Muscle of leg (tissue), 16 donors: ENCODE measurements at places on chromosomes 12 and 14.

- DNase-seq: peak; percentile 59
These were observed 40.2 kb downstream of the TEAD4 start for GRCh38 chr12:2999265-2999841.

GRCh38 chr14:106083082-106083481, 556.7 kb downstream of the TMEM121 start:
- no peak for DNase-seq

DNA sequence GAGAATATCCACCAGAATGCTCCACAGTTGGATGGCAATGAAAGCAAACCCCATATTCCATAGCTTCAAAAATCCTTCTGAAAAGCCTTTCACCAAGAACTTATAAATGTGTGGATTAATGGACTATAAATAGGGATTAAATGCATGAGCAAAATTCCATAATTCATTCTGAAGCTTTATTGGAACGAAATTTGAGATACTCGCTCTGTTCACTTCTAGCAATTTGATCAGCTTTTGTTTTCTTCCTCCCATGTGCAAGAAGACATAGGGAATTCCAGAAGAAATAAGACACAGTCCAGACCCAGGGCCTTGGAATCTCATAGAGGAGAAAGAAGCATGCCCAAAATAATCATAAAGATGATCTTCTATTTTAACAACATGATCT, 285.9 kb upstream of the TMPO start:
- no peak for DNase-seq

DNA sequence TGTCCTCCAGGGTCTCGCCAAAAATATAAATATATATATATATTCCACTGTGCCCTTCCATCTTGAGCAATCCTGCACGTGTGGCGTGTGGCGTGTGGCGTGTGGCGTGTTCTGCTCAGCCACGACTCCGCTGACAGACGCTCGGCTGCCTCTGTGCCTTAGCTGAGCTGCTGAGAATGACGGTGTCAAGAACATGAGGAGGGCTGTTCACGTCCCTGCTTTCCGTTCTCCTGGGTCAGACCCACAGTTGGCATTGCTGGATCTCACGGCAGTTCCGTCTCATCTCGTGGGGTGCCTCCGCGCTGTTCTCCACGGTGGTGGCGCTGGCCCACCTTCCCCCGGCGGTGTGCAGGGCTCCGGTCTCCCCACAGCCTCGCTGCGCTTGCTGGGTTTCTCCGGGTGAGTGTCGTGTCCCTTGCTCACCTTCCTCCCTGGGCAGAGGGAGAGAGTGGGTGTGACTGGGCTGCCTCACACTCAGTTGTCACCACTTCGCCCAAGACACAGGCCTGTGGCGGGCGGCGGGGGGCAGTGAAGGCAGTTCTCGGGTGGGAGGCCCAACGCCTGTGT, 9.4 kb downstream of the GPR132 start:
- DNase-seq: no peak

DNA sequence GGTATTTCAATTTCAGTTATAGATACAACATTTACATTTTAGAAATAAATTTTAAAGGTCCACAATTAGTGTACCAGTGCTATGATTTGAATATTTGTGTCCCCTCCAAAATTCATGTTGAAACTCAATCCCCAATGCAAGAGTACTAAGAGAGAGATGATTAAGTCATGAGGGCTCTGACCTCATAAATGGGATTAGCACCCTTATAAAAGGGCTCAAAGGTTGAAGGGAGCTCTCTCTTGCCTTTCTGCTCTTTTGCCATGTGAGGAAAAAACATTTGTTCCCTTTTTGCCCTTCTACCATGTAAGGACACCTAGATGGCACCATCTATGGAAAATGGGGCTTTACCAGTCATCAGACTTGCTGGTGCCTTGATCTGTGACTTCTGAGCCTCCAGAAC, 25.8 kb upstream of the CNOT2 start:
- DNase-seq: no peak

DNA sequence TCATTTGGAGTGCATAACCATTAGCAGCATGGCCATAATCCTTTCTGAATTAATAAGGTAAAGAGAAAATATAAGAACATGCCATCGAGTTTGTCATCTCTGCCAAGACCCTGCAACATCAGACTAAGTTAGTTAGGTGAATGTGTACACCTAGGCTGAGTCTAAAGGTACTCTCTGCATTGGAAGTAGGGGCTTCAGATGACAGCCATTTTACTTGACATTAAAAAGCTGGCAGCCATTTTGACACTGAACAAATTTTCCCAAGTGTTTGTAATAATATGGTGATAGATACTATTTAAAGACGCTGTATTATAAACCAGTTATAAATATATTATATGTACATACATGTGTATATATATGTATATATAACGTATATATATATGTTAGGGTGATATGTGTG, 79.0 kb downstream of the SUDS3 start:
- DNase-seq: no peak

DNA sequence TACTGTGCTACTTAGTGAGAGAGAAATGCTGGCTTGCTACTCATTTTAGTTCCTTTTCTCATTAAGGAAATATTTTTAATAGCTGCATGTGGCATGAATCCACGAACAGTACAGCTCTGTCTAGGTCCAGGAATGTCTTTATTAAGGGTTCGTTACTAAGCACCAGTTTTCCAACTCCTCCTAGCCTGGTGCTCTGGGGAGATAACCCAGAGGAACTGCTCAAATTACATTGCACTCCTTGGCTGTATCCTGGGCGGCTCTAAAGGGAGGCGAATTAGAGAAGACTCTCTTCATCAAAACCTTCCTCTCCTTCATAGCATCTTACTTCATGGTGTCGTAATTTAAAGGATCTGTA, 101.3 kb downstream of the PPM1A start:
- peak; percentile 79 for DNase-seq

- DNase-seq: no peak
These were observed 50.1 kb downstream of the CRADD start for GRCh38 chr12:93727195-93727811.

- no peak for DNase-seq
These were observed 53.1 kb downstream of the PDE3A start for GRCh38 chr12:20421421-20421820.

DNA sequence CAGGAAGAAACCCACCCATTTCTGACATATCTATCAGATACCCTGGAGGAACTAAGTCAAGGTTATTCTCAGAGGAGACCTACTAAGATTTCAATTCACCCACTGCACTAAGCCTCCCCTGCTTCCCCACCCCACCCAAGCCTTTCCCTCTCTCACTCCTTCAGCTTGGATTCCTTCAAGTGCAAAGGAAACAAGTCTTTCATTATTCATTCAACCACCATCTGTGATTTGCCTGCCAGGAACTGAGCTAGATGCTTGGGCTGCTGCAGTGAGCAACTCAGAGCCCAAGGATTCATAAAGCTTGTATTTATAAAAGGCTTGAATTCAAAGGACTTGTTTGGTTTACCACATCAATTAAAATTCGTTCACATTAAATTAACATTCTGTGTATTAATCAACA, 161.3 kb downstream of the GXYLT1 start:
- DNase-seq: no peak

DNA sequence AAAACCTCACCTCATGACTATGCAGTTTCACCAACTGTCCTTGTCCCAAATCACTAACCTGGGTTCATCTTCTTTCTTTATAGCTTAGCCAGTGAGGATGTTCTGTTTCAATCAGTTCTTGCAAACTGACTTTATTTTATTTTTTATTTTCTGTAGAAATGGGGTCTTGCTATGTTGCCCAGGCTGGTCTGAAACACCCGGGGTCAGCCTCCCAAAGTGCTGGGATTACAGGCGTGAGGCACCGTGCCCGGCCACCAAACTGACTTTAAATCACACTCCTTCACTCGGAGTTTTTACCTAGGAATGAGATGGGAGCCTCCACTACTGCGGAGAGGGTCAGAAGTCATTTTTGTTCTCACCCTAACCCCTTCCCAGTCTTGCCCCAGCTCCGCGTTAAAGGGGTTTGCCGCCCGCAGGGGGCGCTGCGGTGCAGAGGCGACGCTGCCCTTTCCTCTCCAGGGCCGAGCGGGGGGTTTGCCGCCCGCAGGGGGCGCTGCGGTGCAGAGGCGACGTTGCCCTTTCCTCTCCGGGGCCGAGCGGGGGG, 7.0 kb upstream of the B4GALNT3 start:
- no peak for DNase-seq

DNA sequence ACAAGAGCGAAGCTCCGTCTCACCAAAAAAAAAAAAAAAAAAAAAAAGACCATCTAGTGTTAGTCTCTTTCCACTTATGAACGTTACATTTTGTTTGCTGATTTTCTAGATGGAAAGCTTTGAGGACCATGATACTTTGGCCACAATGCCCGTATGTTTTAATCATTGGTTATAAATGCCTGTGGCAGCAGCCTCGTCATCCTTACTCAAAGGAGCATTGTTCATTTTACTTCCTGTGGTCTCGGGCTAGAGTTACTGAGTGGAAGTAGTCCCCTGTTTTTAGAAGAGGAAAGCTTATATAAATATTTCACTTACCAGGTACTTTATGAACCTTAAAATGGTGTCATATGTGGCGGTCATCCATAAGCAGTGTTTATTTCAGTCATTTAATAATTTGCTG, 359.9 kb downstream of the AEBP2 start:
- no peak for DNase-seq

- no peak for DNase-seq
These were observed 2.6 kb upstream of the POC1B start for GRCh38 chr12:89528434-89528833.

GRCh38 chr14:76498976-76499375, 123.0 kb downstream of the ESRRB start:
- no peak for DNase-seq

DNA sequence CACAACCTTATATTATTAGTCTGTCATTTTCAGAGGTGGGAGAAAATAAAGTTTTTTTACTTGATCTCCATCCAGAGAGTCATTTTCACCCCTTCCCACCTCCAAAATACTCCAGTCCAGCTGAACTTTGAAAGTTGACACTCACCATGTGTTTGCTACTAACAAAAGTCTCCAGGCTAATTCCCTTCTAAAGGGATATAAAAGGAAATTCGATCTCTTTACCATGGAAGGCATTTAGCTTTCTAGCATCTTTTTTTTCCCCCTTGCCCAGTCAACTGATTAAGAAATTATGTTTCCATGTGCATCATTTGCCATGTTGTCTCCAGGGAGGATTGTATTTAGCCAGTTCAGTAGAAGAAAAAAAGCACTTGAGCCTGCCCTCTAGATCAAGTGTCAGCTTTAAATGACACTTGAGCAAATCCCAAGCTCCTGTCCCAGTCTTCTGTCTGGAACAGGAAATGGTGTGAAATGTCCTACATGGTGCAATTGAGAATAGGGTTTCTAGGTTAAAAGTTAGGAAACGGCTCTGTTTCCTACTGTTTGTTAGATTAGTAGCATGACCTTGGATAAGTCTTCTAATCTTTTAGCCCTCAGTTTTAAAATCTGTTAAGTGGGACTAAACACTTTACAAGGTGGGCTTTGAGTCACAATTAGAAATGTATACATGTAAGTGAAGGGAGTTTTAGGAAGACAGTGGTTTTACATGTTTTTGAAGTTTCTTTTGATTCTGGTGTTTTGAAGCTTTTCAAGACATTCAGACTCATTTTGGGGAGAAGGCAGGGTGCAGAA, 67.2 kb downstream of the GNS start:
- DNase-seq: peak; percentile 68

DNA sequence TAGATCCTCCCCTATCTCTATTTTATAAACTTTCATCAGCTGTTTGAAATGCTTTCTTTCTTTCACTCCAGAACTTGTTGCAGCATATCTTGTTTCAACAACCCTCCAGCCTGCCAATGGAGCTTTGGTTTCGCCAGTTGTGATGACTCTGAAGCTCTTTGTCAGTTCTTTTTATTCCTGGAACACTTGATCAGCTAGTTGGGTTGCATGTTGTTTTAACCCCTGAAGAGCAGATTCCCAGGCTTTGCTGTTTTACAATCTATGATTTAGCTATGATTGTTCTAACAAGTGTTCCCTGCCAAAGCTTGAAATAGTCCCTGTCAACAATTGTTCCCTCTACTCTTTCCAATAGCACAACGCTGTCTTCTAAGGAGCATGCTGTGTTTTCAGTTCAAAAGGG, 50.6 kb upstream of the FUT8 start:
- DNase-seq: peak; percentile 75

- DNase-seq: no peak
These were observed 17.7 kb downstream of the SLC4A8 start for GRCh38 chr12:51442324-51442723.

DNA sequence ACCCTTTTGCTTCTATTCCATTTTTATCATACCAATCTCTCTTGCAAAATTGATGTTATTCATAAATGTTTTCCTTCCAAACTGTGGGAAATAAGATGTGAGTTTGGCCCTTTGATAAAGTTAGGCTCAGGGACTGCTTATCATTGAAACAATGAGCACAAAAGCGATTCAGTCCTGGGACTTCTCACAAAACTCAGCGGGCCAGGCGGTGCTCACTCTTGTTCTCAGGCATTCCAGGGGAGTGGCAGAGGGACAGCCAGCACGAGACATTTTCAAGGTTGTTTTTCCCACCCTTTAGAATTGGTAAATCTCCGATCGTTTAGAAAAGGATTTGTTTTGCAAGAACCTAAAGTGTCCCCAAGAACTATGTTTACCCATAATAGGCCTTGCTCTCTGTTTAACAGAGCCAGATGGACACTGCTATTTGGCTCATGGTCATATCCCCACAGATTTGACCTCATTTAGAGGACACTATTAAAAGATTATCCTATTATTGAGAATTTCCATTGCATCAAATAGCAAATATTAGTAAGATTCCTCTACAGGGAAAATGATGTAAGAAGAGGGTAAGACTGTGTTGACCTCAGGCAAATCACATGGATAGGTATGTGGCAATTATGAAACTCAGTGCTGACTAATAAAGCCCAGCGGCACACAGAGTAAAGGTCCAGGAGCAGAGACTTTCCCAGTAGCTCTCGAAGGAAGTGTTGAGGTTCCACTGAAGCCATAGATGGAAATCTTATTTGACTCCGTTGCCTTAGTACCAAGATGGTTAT, 102.7 kb upstream of the USP44 start:
- DNase-seq: peak; percentile 63

- DNase-seq: no peak
These were observed 49.1 kb downstream of the B4GALNT3 start for GRCh38 chr12:508795-509194.

- DNase-seq: no peak
These were observed 109.7 kb downstream of the TMTC3 start for GRCh38 chr12:88251798-88252197.

GRCh38 chr12:92470608-92471021, 232.2 kb upstream of the PLEKHG7 start:
- DNase-seq: no peak

GRCh38 chr14:104979758-104980610, 1.8 kb upstream of the AHNAK2 start:
- DNase-seq: peak; percentile 30

DNA sequence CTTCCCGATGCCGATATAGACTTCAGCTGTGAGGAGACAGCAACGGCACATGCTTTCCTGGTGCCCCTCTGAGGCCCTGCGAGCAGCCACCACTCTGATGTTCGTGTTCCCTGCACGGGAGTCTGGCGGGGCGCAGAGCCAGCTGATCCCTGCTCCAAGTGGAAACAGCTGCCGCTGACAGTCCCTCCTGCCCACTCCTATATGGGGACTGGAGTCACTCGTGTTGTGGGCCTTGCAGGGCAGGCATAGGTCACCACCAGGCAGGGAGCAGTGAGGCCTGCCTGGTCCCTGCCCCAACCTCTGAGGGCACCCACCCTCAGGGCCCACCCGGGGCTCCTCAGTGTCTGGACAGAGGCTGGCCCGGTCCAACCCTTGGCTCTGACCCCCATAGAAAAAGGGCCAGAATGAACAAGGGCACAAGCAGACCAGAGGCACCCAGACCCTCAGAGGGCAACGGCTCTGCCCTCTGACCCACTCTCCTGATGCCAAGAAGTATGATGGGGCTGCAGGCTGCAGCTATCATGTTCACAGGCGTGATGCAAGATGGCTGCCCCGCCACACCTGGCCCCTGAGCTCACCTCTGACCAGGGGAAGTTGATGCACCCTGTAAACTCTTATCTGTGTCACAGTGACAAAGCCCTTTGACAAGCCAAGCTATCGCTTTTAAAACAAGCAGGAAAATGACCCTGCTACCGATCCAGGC, 181.6 kb downstream of the CALM1 start:
- peak; percentile 83 for DNase-seq
